HS-27A (cell line): ENCODE measurements at places on chromosomes 6 and 20.

- DNase-seq, result no peak
Measured at GRCh38 chr20:31989030-31989645, 21.1 kb upstream of the CCM2L start.

GRCh38 chr6:158518191-158519127, 41.4 kb upstream of the TMEM181 start:
- peak; percentile 56 for DNase-seq

- DNase-seq, result no peak
Measured at GRCh38 chr6:111277819-111278218, 190.5 kb downstream of the SLC16A10 start.

DNA sequence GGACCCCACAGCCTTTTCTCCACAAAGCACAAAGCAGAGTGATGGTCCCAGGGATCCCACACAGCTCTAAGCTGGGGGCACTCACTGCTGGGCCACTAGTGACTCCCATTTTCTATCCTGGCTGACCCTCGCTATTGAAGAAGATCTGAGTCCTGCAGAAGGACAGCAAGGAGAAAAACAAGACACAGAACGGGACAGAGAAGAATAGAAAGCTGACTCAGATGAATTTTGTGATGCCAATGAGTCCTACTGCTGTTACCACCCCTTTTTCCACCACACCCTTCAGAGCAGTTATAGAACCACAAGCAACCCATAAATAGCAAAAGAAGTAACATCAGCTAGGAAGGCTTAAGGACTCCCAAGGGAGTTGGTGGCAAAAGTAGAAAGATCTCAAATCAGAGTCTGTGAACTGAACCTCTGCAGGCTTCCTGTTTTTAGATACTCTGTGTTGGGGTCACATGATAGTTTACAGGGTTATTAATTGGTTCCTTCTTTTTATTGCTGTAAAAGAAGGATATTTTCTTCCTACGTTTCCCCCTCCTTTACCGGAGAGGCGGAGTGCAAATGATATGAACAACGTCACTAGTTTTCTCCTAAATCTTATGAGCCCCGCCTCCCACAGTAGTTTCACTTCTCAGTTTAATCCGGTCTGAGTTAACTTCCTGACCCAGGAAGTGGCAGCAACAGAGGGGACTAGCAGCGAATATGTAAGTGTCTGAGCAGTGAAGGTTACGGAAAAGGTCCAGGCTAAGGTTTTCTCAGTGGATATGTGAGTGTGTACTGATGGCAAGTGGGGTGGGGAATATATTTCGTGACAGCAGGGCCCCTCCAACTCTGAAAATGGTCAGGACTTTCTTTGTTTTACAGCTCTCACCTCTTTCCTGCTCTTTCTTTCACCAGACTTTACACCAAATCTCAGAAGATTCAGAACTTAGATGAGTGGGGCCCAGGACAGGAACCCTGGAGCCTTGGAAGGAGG, at the start of gene TRIM38:
TSS of gene TRIM38 (plus strand) at position 654 of the 979 bp plus-strand sequence. CDS start 3,721 bp downstream, outside the sequence.
- peak; percentile 75 for DNase-seq

DNA sequence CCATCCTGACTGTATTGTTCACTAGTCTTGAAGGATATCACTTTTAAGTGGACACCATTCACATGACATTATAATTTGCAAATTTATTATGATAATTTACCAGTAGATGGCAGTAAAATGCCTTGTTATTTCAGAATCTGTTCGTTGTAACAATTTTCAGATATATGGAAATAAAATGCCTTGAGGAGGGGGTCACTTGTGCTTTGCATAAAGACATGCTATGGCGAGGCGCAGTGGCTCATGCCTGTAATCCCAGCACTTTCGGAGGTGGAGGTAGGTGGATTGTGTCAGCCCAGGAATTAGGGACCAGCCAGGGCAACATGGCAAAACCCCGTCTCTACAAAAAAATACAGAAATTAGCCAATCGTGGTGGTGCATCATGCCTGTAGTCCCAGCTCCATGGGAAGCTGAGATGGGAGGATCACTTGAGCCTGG, 9.0 kb upstream of the NCOA6 start:
- peak; percentile 14 for DNase-seq

DNA sequence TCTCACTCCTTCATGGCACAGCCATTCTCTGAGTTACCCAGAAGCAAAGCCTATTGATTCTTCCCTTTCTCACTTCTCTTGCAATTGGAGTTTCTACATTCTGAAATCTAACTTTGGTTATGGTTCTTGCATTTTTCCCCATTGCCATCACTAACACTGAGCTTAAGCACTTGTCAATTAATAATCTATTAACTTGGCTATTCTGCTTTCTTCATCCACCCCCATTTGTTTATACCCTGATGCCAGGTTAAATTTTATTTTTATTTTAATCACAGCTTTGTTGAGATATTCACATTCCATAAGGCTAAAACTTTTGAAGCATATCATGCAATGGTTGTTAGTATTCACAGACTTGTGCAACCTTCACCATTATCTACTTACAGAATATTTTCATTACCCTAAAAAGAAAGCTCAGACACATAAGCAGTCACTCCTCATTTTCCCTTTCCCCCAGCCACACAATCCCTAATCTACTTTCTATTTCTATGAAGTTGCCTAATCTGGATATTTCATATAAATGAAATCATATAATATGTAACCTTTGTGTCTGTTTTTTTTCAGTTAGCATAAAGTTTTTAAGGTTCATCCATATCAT, 222.3 kb downstream of the UBE3D start:
- DNase-seq, result no peak

DNA sequence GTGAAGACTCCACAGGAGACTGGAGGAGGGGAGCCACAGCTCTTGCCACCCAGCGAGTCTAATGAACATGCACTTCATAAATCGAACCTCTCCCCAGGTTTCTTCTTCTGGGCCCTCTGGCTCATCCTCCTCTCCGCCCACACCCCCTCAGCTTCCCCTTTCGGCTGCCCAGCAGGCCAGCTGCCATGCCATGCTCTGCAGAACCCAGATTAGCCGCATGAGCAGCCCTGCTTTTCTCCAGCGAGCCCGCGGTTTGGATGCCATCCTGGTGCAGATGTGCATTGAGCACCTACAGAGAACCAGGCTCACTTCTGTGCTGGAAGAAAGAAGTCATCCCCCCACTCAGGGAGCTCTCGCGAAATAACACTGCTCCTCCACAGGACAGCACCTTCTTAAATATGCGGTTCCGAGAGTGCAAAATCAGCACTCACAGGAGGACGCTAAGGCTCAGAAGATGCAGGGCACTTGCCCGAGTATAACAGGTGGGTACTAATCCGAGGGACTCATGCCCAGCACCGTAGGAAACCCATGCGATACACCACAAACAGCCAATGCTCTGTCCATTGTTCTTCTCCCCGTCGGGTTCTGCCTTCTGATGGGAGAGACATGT, 143.0 kb upstream of the THBS2 start:
- DNase-seq, result no peak

- DNase-seq, result no peak
Measured at GRCh38 chr20:59569305-59569704, 35.0 kb upstream of the PHACTR3 start.

GRCh38 chr6:27617046-27617687, 144.3 kb upstream of the ZNF184 start:
- no peak for DNase-seq

- peak; percentile 51 for DNase-seq
Measured at GRCh38 chr6:122207794-122208193, 191.7 kb upstream of the HSF2 start.

- no peak for DNase-seq
Measured at GRCh38 chr6:135310291-135310690, 129.2 kb downstream of the MYB start.

GRCh38 chr6:155185544-155185943, 78.3 kb upstream of the CLDN20 start:
- no peak for DNase-seq

DNA sequence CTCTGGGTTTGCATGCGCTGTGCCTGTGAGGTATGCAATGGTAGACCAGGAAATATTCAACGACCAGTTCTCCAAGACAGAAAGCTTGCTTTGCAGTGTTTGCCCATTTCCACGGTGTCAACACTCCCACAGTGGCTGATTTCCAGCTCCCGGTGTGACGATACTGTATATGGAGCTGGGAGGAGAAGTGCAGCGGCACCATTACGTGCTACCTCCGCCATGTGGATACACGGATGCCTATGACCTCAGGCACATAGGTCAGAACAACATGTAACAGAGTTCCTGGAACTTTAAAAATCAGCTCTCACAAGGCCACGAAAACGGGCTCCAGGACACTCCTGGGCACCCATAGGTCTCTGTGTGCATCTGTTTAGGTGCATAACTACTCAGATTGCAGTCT, 51.1 kb downstream of the NFATC2 start:
- no peak for DNase-seq

DNA sequence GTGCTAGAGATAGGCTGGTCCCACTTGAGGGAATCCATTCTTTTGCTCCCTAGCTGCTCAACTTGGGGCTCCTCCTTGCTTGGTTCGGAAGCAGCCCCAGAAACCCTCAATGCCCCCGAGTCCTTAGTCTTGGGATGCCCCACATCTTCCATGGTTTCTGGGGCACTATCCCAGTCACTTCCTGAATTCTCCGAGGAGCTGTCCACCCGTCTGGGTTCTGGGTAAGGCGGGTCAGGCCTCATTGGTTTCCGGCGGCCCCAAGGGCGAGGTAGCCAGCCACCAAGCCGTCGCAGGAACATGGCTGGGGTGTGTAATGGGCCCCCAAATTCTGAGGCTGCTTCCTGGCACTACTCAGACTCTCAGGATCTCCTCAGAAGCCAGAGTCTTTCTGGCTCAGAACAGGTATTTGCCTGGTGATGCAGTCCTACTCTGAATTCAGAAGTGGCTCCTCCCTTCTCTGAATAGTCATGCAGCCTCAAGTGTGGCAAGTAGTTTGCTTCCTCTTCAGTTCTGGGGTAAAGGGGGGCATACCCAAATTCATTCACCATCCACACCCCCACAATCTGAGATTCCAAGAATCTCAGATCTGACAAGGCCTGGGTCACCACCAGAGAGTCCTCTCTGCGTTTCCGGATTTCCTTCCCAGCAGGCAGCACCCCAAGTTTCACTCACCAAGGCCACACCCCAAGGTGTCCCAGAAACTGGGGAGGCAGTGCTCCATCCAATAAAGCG, 763 bp downstream of the C6orf47 start:
- no peak for DNase-seq

DNA sequence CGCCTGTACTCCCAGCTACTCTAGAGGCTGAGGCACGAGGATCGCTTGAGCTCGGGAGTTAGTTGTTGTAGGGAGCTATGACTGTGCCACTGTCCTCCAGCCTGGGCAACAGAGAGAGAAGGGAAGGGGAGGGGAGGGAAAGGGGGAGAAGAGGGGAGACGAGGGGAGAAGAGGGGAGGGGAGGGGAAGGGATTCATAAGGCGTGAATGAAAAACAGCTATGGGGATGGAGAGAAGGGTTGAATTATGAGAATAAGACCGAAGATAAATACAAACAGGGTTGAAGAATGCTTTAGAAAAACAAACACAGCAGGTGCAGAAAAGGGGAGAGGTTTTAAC, 106.0 kb downstream of the TRIM27 start:
- no peak for DNase-seq

GRCh38 chr6:14518515-14519217, 401.1 kb downstream of the CD83 start:
- no peak for DNase-seq

- DNase-seq, result peak; percentile 66
Measured at GRCh38 chr6:31734821-31735406, 1.4 kb downstream of the CLIC1 start.

GRCh38 chr20:38934530-38934929, 8.3 kb downstream of the FAM83D start:
- DNase-seq, result no peak
